ENCODE measurements at places on chromosomes 2 and 18.

DNA sequence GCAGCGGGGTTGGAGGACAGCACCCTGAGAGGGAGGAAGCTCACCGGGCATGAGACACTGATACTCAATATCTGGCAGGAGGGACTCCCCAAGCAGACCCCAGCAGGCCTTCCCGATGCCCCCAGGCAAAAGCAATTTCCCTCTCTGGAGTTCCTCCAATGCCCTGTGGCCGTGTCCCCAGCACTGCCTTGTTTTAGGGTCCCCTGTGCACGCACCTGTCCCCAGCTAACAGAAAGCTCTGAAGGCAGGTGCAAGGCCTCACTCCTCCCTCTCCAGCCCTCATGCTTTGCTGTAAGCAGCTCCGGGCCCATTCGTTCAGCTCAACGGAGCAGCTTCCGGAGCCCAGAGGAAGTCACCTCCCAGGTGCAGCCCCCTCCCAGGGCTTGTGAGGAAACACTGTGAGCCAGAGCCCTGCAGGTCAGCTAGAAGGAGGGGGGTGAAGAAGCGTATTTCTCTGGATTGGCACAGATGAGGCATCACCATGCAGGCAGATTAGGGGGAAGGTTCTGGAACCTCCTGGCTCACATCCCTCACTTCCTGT is 50.3 kb upstream of the ID2 start:
- ATAC-seq, result no peak

- ATAC-seq, result peak; percentile 65
These were observed 6.1 kb downstream of the GPR17 start for GRCh38 chr2:127651971-127652550.

GRCh38 chr18:1968801-1969498 is 602.4 kb downstream of the METTL4 start:
- no peak for ATAC-seq

DNA sequence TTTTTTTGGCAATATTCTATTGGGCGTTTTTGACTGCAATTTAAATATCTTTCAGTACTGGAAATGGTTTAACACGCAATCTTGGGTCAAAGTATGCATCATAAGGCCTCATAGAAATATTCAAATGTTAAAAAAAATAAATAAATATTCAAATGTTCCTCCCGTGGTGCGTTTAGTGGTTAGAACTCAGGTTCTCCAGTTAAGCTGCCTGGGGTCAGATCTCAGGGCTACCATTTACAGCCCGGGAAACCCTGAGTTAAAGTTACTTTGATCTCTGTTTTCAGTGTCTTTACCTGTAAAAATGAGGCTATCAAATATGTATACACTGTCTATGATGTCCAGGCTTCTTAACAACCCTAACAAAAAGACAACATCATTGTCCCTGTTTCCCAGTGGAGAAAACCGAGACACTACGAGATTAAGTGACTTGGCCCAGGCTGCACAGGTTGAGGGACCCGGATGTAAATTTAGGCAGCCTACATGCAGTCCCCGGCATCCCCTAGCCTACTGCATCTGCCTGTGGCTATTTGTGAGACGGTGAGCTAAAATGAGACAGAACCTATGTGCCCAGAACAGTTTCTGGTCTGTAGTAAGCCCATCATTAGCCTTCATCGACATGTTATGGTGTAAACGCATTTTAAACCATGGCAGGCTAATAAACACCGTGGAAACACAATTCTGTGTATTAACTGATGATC is 1.7 kb downstream of the FHL2 start:
- ATAC-seq, result no peak

DNA sequence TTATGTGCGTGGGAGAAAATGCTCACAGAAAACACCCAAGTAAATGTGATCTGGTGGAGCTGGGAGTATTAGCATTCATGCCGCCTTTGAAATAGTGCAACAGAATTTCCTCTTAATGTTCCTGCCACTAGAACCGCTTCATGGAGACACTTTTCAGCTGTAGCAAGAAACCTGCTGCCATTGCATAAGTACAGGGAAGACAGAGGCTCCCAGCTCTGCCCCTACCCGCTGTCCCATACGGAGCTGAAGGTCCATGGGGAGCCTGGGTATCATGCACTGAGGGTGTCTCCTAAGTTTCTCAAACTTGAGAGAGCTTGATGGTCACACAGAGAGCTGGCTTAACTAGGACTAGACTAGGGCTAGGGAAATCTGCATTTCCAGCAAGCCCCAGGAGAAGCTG is 49.6 kb downstream of the CRIM1 start:
- no peak for ATAC-seq

DNA sequence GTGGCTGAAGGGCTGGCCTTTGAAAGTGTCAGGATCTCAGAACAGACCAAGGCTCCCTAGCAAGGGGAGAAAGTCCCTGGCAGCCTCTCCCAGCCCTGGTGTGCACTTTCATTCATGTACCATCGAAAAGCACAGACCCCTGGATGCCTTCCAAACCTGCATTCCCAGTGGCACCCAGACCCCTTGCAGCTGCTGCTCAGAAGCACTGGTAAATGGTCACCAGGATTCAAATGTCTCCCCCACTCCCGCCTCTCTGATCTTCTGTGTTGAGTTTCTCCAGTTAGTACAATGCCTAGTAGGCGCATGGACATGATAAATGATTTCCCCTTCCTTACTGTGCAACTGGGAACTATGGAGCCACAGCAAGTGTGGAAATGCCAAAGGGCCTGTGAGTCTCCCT is 180.0 kb downstream of the GLI2 start:
- peak; percentile 1 for ATAC-seq

DNA sequence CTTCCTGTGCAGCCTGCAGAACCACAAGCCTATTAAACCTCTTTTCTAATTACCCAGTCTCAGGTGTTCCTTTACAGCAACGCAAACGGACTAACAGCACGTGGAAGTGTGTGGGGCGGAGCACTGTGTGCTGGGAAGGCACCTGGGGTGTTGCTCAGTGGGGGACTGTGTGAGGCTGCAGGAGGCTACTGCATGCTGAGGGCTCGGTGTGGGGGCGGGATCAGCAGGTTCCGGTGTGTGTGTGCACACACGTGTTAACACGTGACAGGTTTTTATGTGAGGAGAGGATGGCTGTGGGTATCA is 58.9 kb downstream of the ANKMY1 start:
- no peak for ATAC-seq

- ATAC-seq, result no peak
These were observed 15.4 kb downstream of the CFAP53 start for GRCh38 chr18:50250935-50251334.

GRCh38 chr2:68766376-68766845 is 31.8 kb downstream of the ARHGAP25 start:
- ATAC-seq, result no peak

DNA sequence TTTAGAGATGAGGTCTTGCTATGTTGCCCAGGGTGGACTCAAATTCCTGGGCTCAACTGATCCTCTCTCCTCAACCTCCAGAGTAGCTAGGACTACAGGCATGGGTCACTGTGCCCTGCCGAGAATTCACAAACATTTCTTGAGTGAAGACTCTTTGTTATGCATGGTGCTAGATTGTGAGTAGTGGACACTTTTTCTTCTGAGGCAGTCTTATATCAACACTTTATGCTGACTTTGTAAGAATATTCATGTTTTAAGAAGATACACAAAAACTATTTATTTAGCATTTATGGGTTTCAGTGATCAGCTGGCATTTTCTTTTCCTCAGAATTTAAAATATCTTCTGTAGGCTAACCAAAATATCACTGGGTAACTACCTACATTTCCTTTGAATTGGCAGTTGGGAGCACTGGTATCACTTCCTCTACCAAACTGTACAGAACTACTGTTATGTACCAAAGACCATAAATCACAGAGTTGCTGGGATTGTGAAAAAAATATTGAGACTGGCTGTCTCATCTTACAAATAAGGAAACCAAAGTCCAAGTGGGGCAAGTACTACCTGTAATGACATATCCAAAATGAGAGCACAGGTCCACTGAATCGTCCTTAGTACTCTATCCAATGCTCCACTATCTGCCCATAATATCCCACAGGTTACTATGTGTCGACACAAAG is 34.0 kb downstream of the DOCK10 start:
- no peak for ATAC-seq

DNA sequence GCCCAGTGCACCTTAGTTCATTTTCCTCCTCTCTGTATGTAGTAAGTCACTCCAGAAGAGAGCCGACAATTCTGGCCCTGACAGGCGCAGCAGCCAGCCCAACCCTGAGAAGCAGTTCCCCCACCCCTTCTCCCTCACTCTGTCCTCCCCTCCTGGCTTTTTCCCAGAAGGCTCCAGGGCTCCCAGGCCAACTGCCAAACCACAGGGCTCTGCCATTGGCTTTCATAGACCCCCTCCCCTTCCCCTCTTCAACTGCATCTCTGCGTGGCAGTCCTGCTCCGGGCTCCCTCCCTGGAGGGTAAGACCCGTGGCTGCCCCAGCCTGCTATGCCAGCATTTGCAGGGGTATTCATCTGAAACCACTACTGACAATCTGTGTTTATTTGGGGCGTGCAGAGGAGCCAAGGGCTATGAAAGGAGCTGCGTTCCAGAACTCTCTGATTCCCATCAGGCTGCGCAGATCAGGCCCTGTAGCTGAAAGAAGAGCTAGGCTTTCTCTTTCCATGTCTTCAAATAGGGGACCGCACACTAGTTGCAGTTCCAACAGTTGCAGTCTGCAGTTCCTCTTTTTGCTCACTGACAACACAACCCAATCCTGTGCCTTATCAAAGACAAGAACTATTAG is 388.6 kb upstream of the TNP1 start:
- ATAC-seq, result peak; percentile 79

GRCh38 chr2:62687636-62688035 is 17.9 kb upstream of the EHBP1 start:
- peak; percentile 94 for ATAC-seq

- no peak for ATAC-seq
These were observed 1802.2 kb upstream of the PIK3C3 start for GRCh38 chr18:40152859-40153258.

DNA sequence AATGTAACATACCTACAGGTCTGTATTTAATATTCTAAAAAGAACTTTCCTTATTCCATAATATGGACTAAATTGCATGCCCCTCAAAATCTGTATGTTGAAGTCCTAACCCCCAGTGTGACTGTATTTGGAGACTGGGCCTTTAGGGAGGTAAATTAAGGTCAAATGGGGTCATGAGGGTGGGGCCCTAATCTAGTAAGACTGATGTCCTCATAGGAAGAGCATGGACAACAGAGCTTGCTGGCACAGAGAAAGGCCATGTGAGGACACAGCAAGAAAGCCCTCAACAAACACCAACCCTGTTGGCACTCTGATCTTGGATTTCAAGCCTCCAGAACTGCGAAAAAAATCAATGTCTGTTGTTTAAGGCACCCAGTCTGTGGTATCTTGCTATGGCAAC is 18.6 kb downstream of the SF3B1 start:
- no peak for ATAC-seq

DNA sequence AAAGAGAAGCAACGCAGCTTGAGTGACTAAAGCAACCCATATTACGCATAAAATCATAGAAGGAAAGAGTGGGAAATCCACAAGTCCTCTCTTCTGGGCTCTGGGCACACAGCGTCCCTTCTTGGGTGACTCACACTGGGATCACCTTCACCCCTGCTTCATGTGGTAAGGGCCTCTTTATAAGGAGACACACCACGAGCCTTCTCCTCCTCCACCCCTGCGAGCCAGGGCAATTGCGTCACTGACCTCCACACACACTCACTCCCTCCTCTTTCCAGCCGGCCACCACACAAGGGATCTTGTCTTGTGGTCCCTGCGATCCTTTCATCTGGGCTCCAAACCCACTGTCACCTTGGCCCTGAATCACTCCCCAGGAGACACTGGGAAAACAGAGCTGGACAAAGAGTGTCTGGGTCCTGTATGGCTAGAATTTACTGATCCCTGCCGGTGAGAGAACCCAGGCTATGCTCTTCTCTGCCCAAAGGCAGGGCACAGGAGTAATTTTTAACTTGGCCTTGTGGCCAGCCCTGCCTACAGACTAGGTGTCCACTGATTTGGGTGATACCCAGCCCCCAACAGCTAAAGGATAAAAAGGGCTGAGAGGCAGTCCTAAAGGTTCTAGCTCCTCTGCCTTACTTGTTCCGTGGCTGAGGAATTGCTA is 35.3 kb downstream of the NHEJ1 start:
- no peak for ATAC-seq

DNA sequence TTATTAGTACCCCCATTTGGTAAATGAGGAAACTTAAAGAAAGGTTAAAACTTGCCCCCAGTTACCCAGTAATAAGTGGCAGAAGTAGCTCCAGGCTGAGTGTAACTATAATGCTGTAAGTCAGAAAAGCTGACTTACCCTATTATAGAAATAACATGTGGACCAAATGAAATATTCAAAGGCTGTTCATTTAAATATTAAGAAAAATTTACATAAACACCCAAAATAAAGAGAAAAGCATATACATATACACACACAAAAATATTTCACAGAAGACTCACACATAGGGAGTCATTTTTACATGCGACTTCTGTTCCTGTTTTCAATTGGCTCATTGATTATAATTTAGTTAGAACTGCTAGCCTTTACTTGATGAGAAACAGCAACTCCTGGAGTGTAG is 189.1 kb downstream of the NBAS start:
- ATAC-seq, result no peak

GRCh38 chr2:8794923-8795825 is 42.2 kb downstream of the KIDINS220 start:
- no peak for ATAC-seq
